ENCODE measurements at places on chromosomes 4 and X. TPM values are rescaled to one million over a fixed set of nuclear protein-coding genes. Genes with fewer than 3 reads are reported as not detected.

- DNase-seq: no peak
Measured at GRCh38 chr4:46933686-46934085, 24.6 kb upstream of the COX7B2 start.

GRCh38 chrX:141960578-141960977 lies 56.9 kb downstream of the MAGEC1 start:
- DNase-seq: no peak

DNA sequence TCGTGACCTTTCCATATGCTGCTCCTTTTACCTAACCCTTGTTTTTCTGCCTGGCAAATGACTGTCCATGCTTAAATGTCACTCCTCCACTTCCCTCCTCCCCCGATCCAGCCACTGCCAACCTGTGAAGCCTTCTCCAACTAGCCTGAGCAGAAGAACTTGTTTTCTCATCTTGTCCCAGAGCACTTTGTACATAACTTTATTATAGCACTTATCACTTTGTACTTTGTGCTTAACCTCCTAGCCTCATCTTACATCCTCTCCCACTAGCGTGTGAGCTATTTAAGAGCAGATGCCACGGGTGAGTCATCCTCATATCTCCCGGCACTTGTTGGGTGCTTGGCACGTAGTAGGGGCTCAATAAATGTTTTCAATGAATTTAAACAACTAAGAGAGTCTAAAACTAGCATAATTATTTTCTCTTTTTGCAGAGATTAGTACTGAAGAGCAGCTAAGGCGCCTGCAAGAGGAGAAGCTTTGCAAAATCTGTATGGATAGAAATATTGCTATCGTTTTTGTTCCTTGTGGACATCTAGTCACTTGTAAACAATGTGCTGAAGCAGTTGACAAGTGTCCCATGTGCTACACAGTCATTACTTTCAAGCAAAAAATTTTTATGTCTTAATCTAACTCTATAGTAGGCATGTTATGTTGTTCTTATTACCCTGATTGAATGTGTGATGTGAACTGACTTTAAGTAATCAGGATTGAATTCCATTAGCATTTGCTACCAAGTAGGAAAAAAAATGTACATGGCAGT lies 46.9 kb downstream of the XIAP start:
- no peak for DNase-seq

DNA sequence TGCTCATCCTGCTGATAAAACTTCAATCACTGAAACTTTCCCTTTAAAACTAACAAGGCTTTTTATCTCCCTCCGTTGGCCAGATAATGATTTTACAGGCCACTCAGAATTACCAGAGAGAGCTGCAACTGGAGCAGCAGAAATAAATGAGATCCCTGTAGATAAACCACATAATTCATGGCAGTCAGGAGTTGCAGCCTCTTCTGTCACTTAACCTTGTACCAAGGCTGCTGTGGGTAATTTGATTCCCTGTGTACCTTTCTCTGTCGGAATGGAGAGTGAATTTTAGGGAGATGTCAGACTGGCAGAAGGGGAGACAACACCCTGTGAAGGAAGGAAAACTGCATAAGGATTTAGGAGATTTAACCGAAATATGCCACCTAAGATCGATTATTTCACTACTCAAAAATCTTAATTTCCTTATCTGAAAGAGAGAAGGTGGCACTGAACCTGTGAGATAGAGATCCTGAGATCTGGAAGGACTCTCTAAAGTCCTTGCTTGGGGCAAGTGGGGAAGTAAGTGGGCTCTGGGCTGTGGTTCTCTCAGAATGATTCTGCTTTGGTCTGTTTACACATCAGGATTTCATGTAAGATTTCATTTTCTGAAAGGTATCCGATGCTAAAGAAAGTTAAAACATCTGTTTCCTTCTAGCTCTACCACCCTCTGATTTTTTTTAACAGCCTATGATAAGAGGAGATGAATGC lies 14.3 kb upstream of the TSPAN5 start:
- DNase-seq: no peak

GRCh38 chr4:25060241-25060962 lies 29.7 kb upstream of the LGI2 start:
- DNase-seq: no peak

DNA sequence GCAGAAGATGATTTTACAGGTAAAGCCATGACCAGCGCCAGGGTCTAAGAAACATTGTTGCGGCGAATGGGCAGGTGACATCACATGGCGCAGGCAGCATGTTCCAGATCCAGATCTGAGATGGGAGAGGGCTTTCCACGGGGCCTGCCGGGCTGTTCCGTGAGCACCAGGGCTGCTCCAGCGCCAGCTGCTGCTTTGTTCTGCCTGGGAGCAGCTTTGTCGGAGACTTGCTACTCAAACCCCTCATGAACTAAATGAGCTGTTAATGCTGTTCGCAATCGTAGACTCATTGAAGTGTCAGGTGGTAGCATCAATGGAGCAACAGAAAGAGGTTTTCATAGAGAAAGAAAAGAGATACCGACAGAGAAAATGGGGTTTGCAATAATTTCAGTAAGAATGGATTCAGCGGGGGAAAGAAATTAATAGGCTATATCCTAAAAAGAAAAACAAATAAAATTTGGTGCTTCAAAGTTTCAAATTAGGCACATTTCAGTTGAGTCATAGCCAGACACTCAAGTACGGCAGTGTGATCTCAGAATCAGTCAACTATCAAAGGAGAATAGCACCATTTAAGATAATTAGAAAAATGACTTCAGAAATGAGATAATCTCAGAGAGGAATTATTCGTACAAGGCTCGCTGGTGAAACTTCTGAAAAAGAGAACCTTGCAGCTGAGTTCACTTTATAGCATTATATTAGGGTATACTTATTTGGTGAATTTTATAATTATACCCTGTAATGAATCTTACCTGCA lies 23.9 kb downstream of the SORBS2 start:
- DNase-seq: no peak

DNA sequence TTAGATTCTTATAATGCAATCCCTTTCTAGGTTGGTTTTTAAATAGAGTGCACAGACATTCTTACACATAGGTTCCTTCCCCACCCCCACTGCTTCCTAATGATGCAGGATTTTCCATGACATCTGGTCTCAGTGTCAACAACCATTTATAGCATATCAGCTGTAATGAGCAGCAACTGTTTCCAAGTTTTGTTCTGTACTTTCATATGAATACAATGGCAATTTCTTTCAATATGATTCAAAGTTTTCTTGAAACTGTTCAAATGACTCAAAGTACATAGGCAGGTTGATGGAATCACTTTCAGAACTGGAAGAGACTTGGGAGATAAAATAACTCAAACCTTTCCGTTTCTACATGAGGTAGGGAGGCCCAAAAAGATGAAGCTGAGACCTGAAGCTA lies 220.7 kb downstream of the CAMK2D start:
- no peak for DNase-seq

DNA sequence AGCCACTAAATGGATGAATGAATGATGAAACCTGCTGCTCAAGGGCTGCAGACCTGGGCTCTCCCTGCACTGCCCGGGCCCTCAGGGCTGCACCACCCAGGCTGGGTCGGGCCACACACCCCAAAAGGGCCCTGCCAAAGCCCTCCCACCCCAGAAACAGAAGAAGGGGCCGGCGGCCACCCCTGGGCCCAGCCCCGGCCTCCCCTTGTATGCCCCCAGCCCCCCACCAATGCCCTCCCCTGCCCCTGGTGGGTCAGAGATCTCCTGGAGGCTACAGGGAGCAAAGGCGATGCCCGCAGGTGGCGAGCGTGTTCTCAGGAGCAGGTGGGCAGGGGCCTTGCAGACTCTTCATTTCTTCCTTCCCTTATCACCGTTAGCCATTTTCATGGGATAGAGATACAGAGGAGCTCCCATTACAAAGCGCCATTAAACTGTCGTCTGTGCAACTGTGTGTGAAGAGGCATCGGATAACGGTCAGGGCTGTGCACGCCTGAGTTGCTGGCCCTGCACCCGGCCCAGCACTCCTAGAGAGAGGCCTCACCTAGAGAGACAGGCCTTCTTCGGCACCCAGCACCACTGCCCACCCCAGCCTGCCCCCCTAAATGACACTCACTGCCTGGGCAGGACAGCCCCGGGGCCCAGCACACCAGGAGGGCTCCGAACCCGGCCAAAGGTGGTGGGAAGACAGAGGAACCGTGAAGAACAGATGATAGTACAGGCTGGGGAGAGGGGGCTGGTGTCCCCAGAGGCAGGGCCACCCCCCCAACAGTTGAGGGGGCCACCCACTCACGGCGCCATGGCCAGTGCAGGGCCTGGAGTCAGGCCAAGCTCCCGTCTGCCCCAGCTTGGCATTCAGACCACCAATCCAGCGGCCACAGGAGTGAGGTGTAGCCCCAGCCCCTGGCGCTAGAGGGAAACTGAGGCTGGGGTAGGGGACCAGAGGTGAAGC lies 133.7 kb downstream of the FAM53A start:
- no peak for DNase-seq

- no peak for DNase-seq
Measured at GRCh38 chr4:76569706-76570105, 134.7 kb downstream of the SHROOM3 start.

Gene TLL1
- polyA plus RNA-seq: 0.12 TPM

Gene AFF2
- not detected for polyA plus RNA-seq

Gene TRIM75
- polyA plus RNA-seq: not detected
